ENCODE measurements at places on chromosomes 3 and 15.

DNA sequence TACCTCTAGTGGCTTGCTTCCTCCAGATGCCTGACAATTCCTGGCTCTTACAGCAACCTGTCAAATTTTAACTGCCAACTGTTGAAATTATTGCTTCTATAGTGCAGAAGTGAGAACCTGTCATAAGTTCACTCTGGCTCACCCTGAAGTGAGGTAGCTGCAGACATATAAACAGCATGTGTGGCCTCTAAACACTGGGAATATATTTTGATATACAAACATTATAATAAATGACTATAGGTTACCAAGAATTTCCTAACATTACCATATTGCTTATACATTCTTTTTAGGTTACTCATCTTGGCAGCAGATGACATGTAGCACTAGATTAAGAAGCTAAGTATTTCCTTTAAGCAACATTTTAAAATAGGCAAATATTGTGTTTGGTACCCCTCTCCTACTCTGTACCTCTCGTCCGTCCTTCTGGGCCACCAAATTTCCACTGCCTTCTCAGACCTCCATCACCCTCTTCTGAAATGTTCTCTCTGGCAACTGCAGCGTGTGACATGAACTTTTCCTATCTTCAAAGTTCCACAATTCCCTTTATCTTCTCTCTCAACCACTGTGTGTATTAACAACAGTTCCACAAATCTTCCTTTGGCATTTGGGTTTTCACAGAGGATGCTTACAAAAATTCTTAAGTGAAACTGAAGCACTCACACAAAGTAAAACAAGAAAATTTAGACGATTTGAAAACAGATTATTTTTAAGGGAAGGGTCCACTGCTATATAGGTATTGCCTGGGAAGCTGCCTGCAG is 15.3 kb upstream of the XXYLT1 start:
- no peak for DNase-seq

- no peak for DNase-seq
Measured at GRCh38 chr3:66260431-66260830, 39.6 kb downstream of the SLC25A26 start.

DNA sequence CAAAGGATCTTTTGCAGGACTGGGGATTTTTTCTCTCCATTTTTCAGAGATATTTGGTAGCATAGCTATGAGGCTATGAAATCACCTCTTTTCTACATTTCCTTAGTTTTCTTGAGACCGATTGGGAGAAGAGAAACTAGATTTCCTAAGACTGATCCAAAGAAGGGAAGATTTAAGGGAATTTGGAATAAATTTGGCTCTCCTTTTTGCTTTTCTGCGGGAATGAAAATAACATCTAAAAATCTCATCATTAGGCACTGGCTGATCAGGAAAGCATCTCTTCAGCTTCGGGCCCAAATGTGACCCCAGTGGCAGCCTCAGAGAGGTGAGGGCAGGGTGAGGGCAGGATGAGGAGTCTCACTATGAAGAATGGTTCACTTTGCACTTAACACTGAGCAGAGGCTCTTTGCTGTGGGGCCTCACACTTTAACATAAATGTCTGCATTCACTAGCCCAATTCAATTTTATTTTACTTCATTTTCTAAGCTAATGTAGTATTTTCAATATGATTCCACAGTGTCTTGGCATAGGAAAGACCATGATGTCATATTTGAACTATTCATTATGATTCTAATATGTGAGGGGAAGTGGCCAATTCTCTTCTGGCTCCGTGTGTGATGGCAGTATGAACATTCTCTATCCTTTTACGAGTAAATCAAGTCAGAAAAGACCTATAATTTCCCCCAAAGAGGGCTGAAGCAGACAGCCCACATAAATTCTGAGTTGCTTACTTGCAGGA is 193.2 kb downstream of the MEX3B start:
- no peak for DNase-seq

DNA sequence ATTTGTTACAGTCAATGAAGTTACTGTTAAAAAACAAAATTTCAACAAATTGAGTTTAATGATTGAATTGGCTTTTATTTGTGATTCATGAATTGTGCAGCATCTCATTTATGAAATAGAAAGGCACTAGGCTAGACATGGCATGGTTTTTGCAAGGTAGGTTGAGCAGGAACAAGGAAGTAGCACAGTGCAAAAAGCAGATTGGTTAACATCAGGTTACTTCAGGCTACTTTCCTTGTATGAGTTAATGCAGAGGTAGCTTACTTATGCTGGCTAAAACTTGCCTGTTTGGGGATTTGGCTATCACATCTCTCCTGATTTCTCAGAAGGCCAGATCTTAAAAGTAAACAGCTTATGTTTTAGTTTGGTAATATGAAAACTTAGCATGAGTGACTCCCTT is 23.0 kb upstream of the SV2B start:
- DNase-seq, result no peak

Measured in H1 (cell line).